ENCODE measurements at places on chromosomes 5 and 9. TPM values are rescaled to one million over a fixed set of nuclear protein-coding genes. Genes with fewer than 3 reads are reported as not detected.

The ZDHHC11 gene
- 1.6 TPM for total RNA-seq

The SLC45A2 gene
- 0.13 TPM for total RNA-seq

The HRH2 gene
- 0.26 TPM for total RNA-seq

The MLANA gene
- not detected for total RNA-seq

The TAS2R1 gene
- total RNA-seq = not detected

The NSD1 gene
- 61.6 TPM for total RNA-seq

The HNRNPAB gene
- 90.6 TPM for total RNA-seq

The DOCK8 gene
- 0.78 TPM for total RNA-seq

The CREB3 gene
- total RNA-seq = 45.2 TPM

The PCDHB7 gene
- 0.40 TPM for total RNA-seq

The NEURL1B gene
- 0.46 TPM for total RNA-seq

The TOR1B gene
- total RNA-seq = 26.4 TPM

The CCNJL gene
- total RNA-seq = 3.2 TPM

The PKD2L2 gene
- total RNA-seq = not detected

The CDC25C gene
- total RNA-seq = 15.5 TPM

The SLC9A3 gene
- 0.71 TPM for total RNA-seq

The CCDC180 gene
- total RNA-seq = 0.74 TPM

The EIF4E1B gene
- total RNA-seq = not detected

The PCDHB2 gene
- total RNA-seq = 2.9 TPM

The CDKN2B gene
- 2.3 TPM for total RNA-seq

The SMIM33 gene
- total RNA-seq = not detected

The WWC1 gene
- total RNA-seq = 0.33 TPM

The STC2 gene
- total RNA-seq = 28.9 TPM

The CTSV gene
- total RNA-seq = 1.1 TPM

The TAF11L5 gene
- not detected for total RNA-seq

The ANKRD55 gene
- 0.33 TPM for total RNA-seq

The ANKRD20A1 gene
- 1.6 TPM for total RNA-seq
